ENCODE measurements at places on chromosomes 12 and 14. TPM values are rescaled to one million over a fixed set of nuclear protein-coding genes. Genes with fewer than 3 reads are reported as not detected.
A peak's percentile ranks its signal among the peaks of the same experiment; 100 is the strongest.

- H3K4me3 ChIP-seq = peak overlapping the region; percentile 86
- H3K36me3 ChIP-seq = peaks cover 18% of the 10 kb centered on the region
- DNase-seq = no peak
- H3K4me1 ChIP-seq = peaks cover 21% of the 10 kb centered on the region
- peak overlapping the region; percentile 98 for H3K27ac ChIP-seq
These were observed 272 bp downstream of the HECTD1 start for GRCh38 chr14:31207287-31207754.

- peaks cover 5% of the 10 kb centered on the region for H3K4me1 ChIP-seq
- H3K27me3 ChIP-seq = no peaks in the 10 kb centered on the region
- H3K36me3 ChIP-seq = no peaks in the 10 kb centered on the region
- peak overlapping the region; percentile 55 for H3K4me3 ChIP-seq
- peak; percentile 32 for DNase-seq
- no peak overlapping the region for H3K27ac ChIP-seq
These were observed 24.5 kb upstream of the PPP1R13B start for GRCh38 chr14:103871596-103872480.

DNA sequence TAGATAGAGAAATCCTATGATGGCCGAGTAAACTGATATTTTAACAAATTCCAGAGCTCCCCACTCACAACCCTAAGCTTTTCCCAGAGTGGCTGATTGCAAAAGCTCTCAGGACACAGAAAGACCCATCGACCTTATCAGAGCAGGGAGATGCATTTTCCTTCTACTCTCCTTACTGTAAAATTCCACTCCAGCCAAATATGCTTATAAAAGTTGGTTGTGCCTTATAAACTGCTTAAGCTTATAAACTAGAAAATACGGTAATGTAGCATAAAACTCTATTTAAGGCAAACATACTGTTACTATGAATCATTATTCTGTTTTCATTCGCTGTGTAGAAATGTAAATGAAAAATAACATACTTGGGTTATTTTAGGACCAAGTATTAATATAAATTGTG, 41.6 kb upstream of the TRHDE start:
- no peaks in the 10 kb centered on the region for H3K36me3 ChIP-seq
- H3K4me3 ChIP-seq = no peak overlapping the region

DNA sequence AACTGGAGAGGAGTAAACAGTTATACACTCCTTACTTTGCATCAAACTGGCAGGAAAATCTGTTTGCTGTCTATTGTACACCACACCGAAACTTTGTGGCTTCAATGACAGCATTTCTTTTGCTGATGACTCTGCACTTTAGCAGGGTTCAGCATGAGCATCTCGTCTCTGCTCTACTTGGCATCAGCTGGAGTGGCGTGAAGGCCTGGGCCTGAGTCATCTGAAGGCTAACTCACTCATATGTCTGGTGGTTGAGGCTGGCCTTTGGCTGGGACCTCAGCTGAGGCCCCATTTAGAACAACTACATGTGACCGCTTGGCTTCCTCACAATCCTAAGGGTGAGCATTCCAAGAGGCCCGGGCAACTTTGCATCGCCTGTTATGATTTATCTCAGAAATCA, 28.7 kb upstream of the REP15 start:
- peaks cover 37% of the 10 kb centered on the region for H3K36me3 ChIP-seq
- H3K27me3 ChIP-seq = no peaks in the 10 kb centered on the region
- H3K4me3 ChIP-seq = no peak overlapping the region
- no peaks in the 10 kb centered on the region for H3K4me1 ChIP-seq
- no peak for DNase-seq
- no peak overlapping the region for H3K27ac ChIP-seq

DNA sequence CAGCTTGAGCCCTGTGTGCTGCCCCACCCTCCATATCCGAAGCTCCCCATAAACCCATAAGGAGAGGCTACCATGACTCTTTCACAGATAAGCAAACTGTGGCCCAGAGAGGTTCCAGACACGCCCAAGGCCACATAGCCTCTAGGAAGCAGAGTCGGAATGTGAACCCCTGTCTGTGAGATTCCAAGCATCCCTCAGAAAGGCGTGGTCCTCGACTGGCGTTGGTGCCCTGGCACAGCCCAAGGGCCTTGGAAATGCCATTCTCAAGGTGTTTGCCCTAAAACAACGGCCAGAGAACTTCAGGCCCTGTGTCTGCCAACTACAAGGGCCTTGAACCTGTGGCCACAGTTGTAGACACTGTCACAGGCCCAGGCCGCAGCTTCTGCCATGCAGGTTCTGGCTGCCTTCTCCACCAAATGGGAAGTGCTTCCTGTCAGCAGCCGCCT, 8.5 kb upstream of the DIO3 start:
- peaks cover 32% of the 10 kb centered on the region for H3K27me3 ChIP-seq
- H3K27ac ChIP-seq = no peak overlapping the region

GRCh38 chr12:38788106-38788505, 117.3 kb downstream of the CPNE8 start:
- H3K4me1 ChIP-seq = no peaks in the 10 kb centered on the region
- DNase-seq = no peak
- H3K4me3 ChIP-seq = no peak overlapping the region
- H3K36me3 ChIP-seq = no peaks in the 10 kb centered on the region
- no peaks in the 10 kb centered on the region for H3K27me3 ChIP-seq

GRCh38 chr12:80456513-80456912, 12.5 kb downstream of the PTPRQ start:
- DNase-seq = no peak
- H3K4me3 ChIP-seq = no peak overlapping the region
- no peak overlapping the region for H3K27ac ChIP-seq
- H3K27me3 ChIP-seq = no peaks in the 10 kb centered on the region
- peaks cover 1% of the 10 kb centered on the region for H3K36me3 ChIP-seq
- H3K4me1 ChIP-seq = no peaks in the 10 kb centered on the region

- no peaks in the 10 kb centered on the region for H3K27me3 ChIP-seq
- no peak for DNase-seq
- H3K27ac ChIP-seq = no peak overlapping the region
- no peak overlapping the region for H3K4me3 ChIP-seq
- peaks cover 55% of the 10 kb centered on the region for H3K36me3 ChIP-seq
- no peaks in the 10 kb centered on the region for H3K4me1 ChIP-seq
These were observed 36.8 kb downstream of the RNF34 start for GRCh38 chr12:121436706-121437105.

- peaks cover 17% of the 10 kb centered on the region for H3K4me1 ChIP-seq
- no peak overlapping the region for H3K4me3 ChIP-seq
- no peaks in the 10 kb centered on the region for H3K27me3 ChIP-seq
- no peak overlapping the region for H3K27ac ChIP-seq
- DNase-seq = no peak
These were observed 387.2 kb downstream of the BMP4 start for GRCh38 chr14:53569446-53569845.

DNA sequence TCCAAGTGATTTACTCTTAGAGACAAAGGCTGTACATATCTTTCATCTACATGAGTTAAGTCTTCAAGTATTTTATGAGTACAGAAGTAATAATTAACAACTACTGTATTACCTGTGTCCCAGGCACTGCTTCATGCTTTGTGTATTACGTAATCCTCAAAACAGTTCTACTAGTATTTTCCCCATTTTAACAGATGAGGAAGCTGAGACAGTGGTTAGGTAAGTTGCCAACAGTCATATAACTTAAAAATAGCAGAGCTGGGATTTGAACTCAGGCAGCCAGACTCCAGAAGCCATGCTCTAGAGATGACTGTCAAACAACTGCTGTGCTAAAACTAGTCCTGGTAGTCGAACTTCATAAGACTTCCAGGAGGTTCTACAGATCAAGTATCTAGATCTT, 10.7 kb downstream of the TRMT5 start:
- no peak overlapping the region for H3K27ac ChIP-seq
- no peak for DNase-seq
- H3K27me3 ChIP-seq = no peaks in the 10 kb centered on the region

GRCh38 chr12:238736-239398, 23.8 kb downstream of the SLC6A13 start:
- H3K27ac ChIP-seq = no peak overlapping the region
- H3K27me3 ChIP-seq = peaks cover 3% of the 10 kb centered on the region
- no peak for DNase-seq
- H3K4me1 ChIP-seq = no peaks in the 10 kb centered on the region
- H3K4me3 ChIP-seq = no peak overlapping the region

- no peak for DNase-seq
- no peak overlapping the region for H3K27ac ChIP-seq
- no peaks in the 10 kb centered on the region for H3K27me3 ChIP-seq
- no peaks in the 10 kb centered on the region for H3K36me3 ChIP-seq
- H3K4me1 ChIP-seq = peaks cover 2% of the 10 kb centered on the region
- H3K4me3 ChIP-seq = no peak overlapping the region
These were observed 28.1 kb upstream of the ZNF740 start for GRCh38 chr12:53152390-53152789.

- H3K36me3 ChIP-seq = no peaks in the 10 kb centered on the region
- H3K27ac ChIP-seq = no peak overlapping the region
- no peak overlapping the region for H3K4me3 ChIP-seq
These were observed 189.6 kb downstream of the RBM19 start for GRCh38 chr12:113776536-113776935.

DNA sequence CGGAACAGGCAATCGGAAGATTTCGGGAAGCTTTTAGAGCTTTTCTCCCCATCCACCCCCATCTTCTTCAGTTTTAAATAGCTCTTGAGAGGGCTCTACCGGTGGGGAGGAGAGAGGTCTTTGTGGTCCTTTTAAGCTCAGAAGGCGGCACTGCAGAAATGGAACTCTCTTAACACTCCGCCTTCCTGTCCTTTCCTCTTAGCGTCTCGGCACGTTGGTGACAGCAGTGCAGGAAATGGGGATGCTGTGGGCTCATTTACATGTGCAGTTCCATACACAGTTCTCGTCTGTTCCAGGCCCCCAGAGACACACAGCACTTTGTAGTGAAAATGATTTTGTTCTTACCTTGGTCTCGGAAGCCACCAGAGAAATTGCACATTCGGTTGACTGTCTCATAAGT, 50.4 kb upstream of the RIN3 start:
- H3K4me3 ChIP-seq = no peak overlapping the region
- peaks cover 10% of the 10 kb centered on the region for H3K27me3 ChIP-seq
- H3K36me3 ChIP-seq = no peaks in the 10 kb centered on the region
- H3K4me1 ChIP-seq = no peaks in the 10 kb centered on the region

DNA sequence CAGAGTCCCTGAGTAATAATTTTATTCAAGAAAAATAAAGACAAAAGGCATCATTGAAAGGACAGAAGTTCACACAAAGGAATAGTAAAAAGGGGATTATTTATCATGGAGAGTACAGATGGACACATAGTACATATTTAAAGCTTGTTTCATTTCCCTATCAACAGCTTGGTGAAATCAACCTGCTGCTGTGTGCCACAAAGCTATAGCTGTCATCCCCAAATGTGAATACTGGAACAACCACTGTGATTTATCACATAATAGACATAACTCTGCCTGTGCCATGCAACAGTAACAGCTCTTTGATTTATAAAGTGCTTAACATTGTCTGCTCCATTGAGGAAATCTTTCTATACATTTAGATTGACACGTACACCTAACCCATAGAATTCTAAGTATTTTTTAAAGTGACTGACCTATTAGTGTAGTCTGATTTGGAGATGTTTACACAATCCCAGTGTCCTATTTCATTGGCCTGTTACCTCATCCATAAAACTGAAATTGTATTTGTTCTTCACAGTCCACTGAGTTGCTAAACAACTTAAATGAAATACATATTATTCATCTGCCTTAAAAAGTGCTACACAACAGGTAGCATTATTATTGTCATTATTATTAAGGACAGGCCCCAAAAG, 3.3 kb downstream of the NEMF start:
- H3K4me1 ChIP-seq = peaks cover 14% of the 10 kb centered on the region
- peak overlapping the region; percentile 16 for H3K27ac ChIP-seq

GRCh38 chr12:104454997-104455396, 1.8 kb upstream of the CHST11 start:
- no peak overlapping the region for H3K27ac ChIP-seq
- DNase-seq = no peak
- H3K4me3 ChIP-seq = peak overlapping the region; percentile 95
- peaks cover 33% of the 10 kb centered on the region for H3K27me3 ChIP-seq

Gene CHFR
- 51.4 TPM for total RNA-seq

Gene INHBC
- not detected for total RNA-seq

Gene PARPBP
- 17.0 TPM for total RNA-seq

Gene COCH
- total RNA-seq = 32.5 TPM

Gene SAMD4A
- total RNA-seq = 10.8 TPM

Gene KCNJ8
- total RNA-seq = 2.2 TPM

Gene PLCZ1
- not detected for total RNA-seq

Gene AMDHD1
- 0.41 TPM for total RNA-seq
